ENCODE measurements at places on chromosomes 1 and 21. TPM values are rescaled to one million over a fixed set of nuclear protein-coding genes. Genes with fewer than 3 reads are reported as not detected.

SIK1 gene
- polyA plus RNA-seq, result 0.75 TPM

SYTL1 gene
- 1.2 TPM for polyA plus RNA-seq

AKR7A3 gene
- 99.8 TPM for polyA plus RNA-seq

RGL1 gene
- polyA plus RNA-seq, result 8.8 TPM

PTPRC gene
- 12.9 TPM for polyA plus RNA-seq

AUNIP gene
- polyA plus RNA-seq, result not detected

ALX3 gene
- polyA plus RNA-seq, result not detected

EXO1 gene
- polyA plus RNA-seq, result 1.1 TPM

DNA sequence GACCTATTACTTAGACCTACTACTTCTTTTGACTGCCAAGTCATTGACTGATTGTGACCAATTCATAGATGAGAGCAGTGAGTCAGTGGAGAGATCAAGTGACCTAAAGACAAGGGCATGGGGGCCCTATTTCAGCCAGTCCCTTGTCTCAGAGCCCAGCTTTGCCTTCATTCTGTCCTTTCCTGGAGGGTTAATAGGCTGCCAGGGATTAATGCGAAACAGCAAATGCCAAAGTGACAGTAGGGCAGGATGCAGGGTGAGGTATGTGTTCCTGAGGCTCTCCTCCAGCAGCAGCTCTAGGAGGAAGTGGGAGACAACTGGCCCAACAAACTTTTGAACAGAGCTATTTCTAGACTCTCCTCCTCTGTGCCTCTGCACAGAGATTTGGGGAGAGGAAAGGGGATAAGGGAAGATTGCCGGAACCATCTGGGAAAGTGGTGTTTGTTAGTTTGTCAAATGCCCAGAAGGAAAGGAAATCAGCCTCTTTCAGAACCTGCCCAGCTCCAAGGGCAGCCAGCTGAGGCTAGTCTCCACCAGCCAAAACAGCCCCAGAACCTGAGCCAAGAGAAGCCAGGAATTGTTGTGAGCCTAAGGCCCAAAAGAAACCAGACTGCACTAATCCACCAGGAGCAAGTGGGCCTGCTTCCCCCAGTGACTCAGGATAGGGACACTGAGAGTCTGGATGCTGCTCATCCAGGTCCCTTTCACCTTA lies 4.9 kb upstream of the S100A3 start:
- no peaks in the 10 kb centered on the region for H3K36me3 ChIP-seq
- peak overlapping the region; percentile 92 for H3K27ac ChIP-seq
- DNase-seq, result no peak
- peaks cover 7% of the 10 kb centered on the region for H3K4me1 ChIP-seq
- H3K27me3 ChIP-seq, result no peaks in the 10 kb centered on the region

GRCh38 chr1:70194601-70195000 lies 10.8 kb downstream of the LRRC40 start:
- no peaks in the 10 kb centered on the region for H3K4me1 ChIP-seq
- no peaks in the 10 kb centered on the region for H3K36me3 ChIP-seq
- H3K4me3 ChIP-seq, result no peak overlapping the region
- H3K27me3 ChIP-seq, result no peaks in the 10 kb centered on the region
- H3K27ac ChIP-seq, result no peak overlapping the region

DNA sequence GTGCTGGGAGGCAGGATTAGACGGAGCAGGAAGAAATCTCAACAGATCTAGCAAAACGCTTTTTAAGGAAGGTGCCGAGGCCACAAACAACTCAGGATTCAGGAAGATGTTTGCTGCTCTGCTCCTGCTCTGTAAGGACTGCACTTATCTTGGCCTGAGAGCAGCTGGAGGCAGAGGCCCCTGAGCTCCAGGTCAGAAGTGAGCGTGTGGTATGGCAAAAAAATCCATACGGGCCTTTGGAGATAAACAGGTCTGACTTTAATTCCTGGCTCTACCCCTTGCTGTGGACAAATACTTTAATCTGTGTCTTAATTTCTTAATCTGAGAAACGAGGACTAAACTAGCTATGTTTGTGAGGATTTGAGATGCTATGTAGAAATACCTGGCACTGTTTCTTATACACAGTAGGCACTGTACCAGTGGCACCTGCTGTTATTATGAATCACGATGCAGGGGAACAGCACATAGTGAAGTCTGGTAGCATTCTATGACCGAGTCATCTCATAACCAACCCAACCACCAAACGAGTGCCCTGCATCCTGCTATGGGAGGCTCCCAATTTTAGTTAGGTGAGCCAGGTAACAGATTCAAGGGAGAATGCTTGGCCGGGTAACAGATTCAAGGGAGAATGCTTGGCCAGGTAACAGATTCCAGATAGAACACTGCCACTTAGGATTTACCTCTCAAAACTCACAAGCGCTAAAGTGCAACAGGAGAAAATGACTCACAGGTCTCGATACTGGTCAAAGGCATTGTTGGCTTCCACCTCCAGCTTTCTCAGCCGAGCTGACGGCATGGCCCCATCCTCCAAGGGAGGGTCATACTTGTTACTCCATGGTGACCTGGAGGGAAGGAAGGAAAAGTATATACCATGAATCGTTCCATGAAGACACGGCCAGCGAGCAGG lies 65.9 kb downstream of the SLC66A1 start:
- peaks cover 4% of the 10 kb centered on the region for H3K36me3 ChIP-seq
- H3K27ac ChIP-seq, result no peak overlapping the region
- no peaks in the 10 kb centered on the region for H3K4me1 ChIP-seq
- H3K4me3 ChIP-seq, result no peak overlapping the region
- H3K27me3 ChIP-seq, result no peaks in the 10 kb centered on the region

DNA sequence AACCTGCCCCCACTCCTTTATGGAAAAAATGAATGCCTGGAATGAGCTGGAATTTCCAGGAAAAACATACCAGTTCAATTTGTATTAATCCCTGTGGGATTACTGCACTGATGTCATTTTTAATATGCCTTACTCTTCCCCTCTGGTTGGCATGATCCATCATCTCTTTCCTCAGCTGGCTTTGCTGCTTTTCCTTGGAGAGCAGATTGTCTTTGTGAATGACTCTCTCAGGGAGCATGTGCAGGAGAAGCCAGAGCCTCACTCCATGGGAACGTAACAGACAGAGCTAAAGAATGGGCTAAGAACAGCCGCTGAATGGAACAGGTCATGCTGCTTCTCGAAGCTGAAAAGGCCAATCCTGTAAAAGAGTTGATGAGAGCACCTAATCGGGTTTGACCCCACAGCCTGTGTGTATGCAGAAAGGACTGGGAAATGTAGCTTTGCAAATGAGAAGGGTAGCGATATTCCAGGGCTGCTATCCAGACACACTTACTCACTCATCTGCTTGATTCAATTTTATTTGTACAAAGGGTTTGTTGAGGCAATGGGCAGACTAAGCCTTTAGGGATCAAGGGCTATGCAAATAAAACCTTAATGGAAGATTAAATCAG lies 20.7 kb downstream of the PHC2 start:
- H3K27ac ChIP-seq, result peak overlapping the region; percentile 67
- no peaks in the 10 kb centered on the region for H3K27me3 ChIP-seq
- no peaks in the 10 kb centered on the region for H3K36me3 ChIP-seq
- no peaks in the 10 kb centered on the region for H3K4me1 ChIP-seq

GRCh38 chr1:30335389-30335996 lies 387.9 kb downstream of the MATN1 start:
- H3K4me3 ChIP-seq, result no peak overlapping the region
- H3K27me3 ChIP-seq, result no peaks in the 10 kb centered on the region
- DNase-seq, result no peak
- H3K27ac ChIP-seq, result no peak overlapping the region
- no peaks in the 10 kb centered on the region for H3K36me3 ChIP-seq
- H3K4me1 ChIP-seq, result no peaks in the 10 kb centered on the region

- H3K4me3 ChIP-seq, result no peak overlapping the region
- H3K4me1 ChIP-seq, result no peaks in the 10 kb centered on the region
- H3K27ac ChIP-seq, result no peak overlapping the region
- no peak for DNase-seq
Observed at GRCh38 chr1:35555212-35555584, 2.0 kb downstream of the KIAA0319L start.

DNA sequence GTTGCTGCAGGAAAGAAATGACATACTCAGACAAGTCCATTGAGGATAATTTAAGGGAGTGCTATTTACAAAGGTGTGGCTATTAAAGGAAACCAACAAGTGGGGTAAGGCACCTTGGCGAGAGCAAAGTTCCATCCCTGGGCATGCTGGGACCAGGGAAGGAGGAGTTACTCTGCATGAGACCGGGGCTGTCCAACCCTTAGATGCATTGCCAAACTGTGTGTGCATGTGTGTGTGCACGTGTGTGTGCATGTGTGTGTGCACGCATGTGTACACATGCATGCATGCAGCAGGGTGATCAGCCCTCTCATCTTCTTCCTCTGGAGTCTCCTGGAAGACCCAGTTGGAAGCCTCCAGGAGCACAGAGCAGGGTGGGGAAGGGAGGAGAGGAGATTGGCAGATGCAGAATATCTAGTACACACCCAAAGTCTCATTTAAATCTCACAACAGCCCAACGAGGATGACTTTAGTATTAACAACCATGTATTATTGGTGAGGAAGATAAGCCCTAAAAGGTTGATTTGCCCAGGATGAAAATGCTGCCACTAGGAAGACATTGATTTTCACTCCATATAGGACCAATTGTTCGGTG lies 72.2 kb upstream of the CD34 start:
- no peak overlapping the region for H3K27ac ChIP-seq
- no peak for DNase-seq
- no peaks in the 10 kb centered on the region for H3K27me3 ChIP-seq
- H3K4me3 ChIP-seq, result no peak overlapping the region

- no peaks in the 10 kb centered on the region for H3K27me3 ChIP-seq
- H3K4me3 ChIP-seq, result no peak overlapping the region
- H3K27ac ChIP-seq, result no peak overlapping the region
- no peak for DNase-seq
- H3K36me3 ChIP-seq, result no peaks in the 10 kb centered on the region
Observed at GRCh38 chr21:24395320-24395923, 1211.9 kb downstream of the MRPL39 start.

DNA sequence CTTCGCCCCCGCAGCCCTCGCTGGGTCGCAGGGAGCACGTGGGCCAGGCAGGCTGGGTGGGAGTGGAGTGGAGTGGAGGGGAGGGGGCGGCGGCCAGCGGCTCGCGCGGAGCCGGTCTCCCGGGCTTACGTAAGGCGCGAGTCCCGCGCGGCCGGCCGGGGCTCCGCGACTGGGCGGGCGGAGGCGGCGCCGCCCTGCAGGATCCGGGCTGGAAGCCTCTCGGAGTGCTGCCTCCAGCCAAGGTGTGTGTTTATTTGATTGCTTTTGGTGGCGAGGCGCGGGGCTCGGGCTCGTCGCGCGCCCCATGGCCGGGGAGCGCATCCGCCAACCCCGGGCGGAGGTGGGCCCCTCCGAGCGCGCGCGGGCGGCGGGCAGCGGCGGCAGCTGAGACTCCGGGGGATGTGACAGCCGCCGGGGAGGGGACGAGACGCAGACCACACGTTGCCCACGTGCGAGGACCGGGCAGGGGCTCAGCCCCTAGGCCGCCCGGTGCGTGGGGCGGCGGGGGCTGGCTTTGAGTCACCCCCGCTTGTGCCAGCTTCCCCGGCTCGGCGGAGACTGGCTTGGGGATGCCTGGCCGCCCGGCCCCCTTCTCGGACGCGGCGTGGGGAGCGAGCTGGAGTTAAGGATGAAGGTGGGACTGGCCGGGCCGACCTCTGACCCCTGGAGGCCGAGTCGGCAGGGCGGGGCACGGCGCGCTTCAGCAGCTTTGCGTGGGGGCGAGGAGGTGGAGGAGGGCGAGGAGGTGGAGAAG lies 402 bp upstream of the AK4 start:
- H3K27me3 ChIP-seq, result no peaks in the 10 kb centered on the region
- no peaks in the 10 kb centered on the region for H3K4me1 ChIP-seq
- no peaks in the 10 kb centered on the region for H3K36me3 ChIP-seq
- H3K4me3 ChIP-seq, result peak overlapping the region; percentile 65
- DNase-seq, result peak; percentile 82

DNA sequence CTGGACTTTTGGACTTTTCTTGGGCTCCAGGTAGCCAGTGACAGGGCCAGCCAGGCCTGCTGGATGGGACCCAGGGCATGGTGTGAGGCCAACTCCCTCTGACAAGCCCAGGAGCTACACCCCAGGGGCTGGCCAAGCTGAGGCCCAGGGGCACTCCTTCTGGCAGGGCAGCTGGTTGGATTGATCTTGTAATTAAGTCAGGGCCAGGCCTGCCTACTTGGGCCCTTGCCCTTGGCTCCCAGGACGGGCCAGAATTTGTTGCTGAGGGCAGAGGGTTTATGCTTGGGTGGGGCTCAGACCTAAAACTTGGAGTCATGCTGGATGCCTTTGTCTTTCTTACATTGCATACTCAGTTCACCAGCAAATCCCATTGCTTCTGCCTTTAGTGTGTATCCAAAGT lies 20.7 kb downstream of the KCNA2 start:
- no peak for DNase-seq
- no peaks in the 10 kb centered on the region for H3K4me1 ChIP-seq
- no peak overlapping the region for H3K4me3 ChIP-seq
- no peaks in the 10 kb centered on the region for H3K36me3 ChIP-seq

DNA sequence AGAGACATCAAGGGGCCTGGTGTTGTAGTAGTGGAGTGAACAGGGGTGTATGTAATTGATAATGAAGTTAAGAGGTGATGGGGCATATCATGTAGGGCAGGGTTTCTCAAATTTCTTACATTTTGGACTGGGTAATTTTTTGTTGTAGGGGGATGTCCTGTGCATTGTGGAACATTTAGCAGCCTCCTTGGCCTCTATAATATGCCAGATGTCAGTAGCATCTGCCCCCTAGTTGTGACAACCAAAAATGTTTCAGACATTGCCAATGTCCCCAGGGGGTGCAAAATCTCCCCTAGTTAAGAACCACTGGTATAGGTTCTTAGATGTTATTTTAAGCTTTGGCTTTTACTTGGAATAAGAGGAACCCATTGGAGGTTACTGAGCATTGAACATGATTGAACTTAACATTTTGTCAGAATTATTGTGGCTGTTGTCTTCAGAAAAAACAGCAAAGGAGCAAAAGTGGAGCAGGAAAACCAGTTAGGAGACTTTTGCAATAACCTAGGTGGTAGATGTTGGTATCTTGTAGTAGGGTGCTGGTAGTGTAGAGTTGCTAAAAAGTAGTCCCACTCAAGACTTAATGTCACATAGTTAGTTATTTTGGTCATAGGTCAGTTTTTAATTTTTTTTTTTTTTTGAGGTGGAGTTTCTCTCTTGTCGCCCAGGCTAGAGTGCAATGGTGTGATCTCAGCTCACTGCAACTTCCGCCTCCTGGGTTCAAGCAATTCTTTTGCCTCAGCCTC lies 6.2 kb downstream of the ZNF326 start:
- H3K27ac ChIP-seq, result no peak overlapping the region
- DNase-seq, result no peak
- H3K36me3 ChIP-seq, result no peaks in the 10 kb centered on the region
- H3K4me3 ChIP-seq, result no peak overlapping the region
- H3K27me3 ChIP-seq, result no peaks in the 10 kb centered on the region
- H3K4me1 ChIP-seq, result peaks cover 1% of the 10 kb centered on the region

DNA sequence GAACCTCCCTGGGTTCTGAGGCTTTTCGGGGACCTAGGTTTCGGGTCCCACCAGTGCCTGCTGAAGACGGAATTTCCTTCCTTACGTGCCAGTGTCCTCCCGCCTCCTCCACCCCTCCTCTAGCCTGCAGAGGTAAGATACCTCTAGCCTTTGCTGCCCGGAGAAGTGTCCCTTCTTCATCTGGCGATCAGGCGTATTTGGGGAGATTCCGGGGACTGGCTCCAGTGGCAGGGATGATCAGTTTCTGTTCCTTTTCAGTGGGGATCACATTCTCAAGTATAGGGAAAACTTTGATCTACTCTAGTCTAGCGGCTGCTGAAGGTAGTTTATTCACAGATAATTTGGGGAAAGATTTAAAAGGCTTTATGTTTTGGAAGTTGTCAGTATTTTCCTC lies 674 bp downstream of the CEP350 start:
- H3K4me1 ChIP-seq, result no peaks in the 10 kb centered on the region
- no peak for DNase-seq

All from aorta (tissue), 5 donors.